ENCODE measurements at places on chromosomes 11 and 22.

DNA sequence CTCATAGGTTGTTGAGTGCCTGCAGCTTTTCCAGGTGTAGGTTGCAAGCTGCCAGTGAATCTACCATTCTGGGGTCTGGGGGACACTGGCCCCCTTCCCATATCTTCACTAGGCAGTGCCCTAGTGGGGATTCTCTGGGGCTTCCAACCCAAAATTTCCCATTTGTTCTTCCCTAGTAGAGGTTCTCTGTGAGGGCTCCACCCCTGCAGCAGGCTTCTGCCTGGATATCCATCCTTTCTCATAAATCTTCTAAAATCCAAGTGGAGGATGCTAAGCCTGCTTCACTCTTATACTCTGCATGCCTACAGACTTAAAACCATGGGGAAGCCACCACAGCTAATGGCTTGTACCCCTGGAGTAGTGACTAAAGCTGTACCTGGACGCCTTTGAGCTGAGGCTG is 33.4 kb downstream of the ANO3 start:
- no peak for DNase-seq

GRCh38 chr11:78414321-78415051 is 3.1 kb downstream of the GAB2 start:
- DNase-seq, result peak; percentile 30

DNA sequence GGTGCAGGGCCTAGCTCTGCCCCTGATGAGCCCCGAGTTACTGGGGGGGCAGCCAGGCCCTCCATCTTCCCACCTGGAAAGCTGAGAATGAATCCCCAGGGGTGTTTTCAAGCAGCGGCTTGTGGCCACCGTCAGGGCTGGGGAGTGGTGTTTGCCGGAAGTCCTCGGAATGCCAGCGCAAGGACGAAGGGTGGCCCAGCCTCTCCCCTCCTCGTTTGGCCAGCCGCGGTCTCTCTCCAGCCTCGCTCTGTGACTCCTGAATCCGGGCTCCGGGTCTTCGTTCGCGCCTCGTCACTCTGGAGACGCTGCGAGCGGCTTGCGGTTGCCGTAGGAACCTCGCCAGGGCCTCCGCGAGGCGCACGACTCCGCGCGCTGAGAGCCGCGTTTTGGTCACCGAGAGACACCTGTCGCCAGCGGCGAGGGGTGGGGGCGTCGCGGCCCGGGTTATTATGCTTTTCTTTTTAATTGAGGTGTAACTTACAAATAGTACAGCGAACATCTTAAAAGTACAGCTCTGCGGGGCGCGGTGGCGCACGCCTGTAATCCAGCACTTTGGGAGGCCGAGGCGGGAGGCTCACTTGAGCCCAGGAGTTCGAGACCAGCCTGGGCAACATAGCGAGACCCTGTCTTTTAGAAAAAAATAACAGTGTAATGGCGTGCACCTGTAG is 6.3 kb upstream of the KDELR3 start:
- peak; percentile 28 for DNase-seq

DNA sequence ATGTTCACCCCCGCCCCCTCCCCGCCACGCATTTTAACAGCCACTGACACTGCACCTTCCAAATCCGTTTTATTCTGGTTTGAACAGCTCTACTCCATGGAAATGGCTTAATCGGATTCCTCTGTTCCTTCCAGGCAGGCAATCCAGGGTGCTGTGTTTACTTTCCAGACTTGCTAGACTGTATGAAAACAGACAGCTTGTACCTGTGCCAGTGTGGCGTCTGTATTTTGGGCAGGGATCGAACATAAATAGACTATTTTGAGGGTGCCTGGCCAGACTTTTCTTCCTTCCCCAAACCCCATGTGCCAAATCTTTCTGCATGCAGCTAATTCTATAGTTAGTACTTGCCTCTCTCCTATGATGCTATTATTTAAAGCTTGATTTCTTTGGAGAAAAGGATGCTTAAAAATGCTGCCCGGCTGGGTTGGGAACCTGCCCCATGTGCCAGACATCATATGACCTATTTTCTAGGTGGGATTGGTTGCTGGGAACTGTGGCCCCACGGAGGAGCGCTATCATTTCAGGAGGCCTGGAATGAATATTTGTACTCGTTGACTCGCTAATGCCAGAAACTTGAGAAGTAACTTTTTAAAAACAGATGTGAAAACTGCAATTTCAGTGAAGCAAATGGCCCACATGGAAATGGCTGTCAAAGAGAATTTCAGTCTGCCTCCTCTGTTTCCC is 814.8 kb downstream of the BRD1 start:
- DNase-seq, result no peak

DNA sequence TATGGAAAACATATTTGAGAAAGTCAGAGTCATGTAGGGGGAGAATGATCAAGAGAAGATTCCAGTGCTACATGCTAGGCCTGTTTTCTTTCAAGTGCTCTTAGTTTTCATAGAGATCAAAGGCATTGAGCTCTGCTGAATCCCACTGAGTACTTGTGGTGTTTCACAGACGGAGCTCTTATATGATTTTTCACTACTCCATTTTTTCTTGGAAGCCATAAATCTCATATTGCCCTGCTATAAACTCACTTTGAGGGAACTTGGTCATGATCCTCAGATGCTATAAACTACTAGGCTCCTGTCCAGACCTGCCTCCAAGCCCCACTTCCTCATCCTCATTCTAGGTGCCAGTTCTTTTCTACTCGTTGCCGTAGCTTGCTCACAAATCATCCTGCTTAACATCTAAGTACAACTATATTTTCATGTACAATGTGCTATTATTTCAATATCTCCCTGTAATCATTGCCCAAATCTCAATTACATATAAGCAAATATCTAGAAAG is 180.8 kb upstream of the CCDC179 start:
- no peak for DNase-seq

- no peak for DNase-seq
Measured at GRCh38 chr22:30447656-30448055, 22.1 kb downstream of the MTFP1 start.

GRCh38 chr22:38942702-38943101 is 14.7 kb upstream of the APOBEC3A start:
- DNase-seq, result no peak

- no peak for DNase-seq
Measured at GRCh38 chr22:27327981-27328721, 473.4 kb downstream of the MN1 start.

- no peak for DNase-seq
Measured at GRCh38 chr11:34323601-34324000, 34.2 kb downstream of the ABTB2 start.

- no peak for DNase-seq
Measured at GRCh38 chr22:17629641-17630040, 1.1 kb upstream of the ATP6V1E1 start.

GRCh38 chr11:110947096-110947495 is 234.9 kb upstream of the ARHGAP20 start:
- no peak for DNase-seq

GRCh38 chr11:66904981-66905521 is 48.2 kb downstream of the LRFN4 start:
- DNase-seq, result no peak

GRCh38 chr22:36144886-36145541 is 15.5 kb downstream of the APOL3 start:
- peak; percentile 42 for DNase-seq

DNA sequence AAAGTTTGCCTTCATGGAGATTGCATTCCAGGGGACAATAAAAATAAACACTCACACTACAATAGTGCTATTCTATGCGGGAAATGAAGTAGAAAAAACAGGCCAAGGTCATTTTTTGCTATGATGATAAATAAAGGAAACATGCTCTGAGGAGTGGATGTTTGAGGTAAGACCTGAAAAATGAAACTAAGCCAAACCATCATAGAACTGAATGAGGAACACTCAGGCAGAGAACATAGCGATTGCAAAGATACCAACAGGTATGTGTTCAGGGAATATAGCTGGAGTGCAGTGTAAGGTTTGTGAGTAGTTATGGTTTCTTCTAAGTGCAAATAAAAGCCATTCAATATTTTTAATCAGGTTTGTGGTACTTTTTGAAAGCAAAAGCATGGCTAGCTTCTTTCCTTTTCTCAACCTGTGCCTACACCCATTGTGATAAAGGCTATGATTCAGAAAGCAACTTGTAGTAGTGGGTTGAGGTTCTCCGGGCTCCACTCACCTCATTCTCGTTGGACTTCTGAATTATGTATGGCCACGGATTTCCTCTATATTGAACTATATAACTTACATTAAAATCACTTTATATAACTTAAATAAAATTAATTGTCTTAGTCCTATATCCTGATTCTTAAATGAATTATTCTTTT is 278.2 kb upstream of the CHORDC1 start:
- no peak for DNase-seq

- no peak for DNase-seq
Measured at GRCh38 chr22:37344735-37345449, 62.6 kb downstream of the CYTH4 start.

- DNase-seq, result peak; percentile 71
Measured at GRCh38 chr22:29245626-29246385, 22.0 kb downstream of the RHBDD3 start.

DNA sequence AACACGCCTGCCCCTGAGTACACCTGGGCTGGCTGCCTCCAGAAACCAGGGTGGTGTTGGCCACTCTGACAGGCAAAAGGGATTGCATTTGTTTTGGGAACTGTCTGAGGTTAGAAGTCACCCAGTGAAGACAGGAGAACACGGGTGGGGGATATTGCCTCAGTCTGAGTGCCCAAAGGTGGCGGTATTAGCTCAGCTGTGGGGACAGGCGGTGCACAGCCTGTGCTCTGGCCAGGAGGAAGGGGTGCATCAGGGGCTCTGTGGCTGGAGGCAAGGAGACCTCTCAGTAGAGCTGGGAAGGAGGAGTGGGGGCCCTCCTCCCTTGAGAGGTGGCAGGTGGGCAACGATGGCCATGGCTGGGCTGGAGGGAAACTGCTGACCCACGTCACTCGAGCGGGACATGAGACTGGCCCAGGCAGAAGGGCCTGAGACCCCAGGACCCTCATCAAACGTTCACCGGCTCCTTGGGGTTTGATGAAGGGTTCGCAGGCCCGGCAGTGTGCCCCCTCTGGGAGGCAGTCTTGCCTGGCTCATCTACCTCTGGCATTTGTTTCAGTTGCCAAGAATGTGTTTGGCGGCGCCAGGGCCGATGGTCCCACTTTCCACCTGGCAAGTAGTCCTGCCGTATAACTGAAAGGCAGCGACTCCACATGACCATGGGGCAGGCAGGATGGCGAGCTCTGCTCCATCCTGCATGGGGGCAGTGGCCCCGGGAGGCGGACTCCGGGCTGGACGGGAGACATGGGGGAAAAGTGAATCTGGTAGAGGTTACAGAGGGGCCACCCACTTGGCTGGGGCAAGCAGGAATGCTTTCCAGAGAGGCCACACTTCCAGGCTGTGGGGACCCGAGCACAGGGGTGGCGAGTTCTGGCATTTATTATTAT is 52.8 kb upstream of the SMIM38 start:
- no peak for DNase-seq

DNA sequence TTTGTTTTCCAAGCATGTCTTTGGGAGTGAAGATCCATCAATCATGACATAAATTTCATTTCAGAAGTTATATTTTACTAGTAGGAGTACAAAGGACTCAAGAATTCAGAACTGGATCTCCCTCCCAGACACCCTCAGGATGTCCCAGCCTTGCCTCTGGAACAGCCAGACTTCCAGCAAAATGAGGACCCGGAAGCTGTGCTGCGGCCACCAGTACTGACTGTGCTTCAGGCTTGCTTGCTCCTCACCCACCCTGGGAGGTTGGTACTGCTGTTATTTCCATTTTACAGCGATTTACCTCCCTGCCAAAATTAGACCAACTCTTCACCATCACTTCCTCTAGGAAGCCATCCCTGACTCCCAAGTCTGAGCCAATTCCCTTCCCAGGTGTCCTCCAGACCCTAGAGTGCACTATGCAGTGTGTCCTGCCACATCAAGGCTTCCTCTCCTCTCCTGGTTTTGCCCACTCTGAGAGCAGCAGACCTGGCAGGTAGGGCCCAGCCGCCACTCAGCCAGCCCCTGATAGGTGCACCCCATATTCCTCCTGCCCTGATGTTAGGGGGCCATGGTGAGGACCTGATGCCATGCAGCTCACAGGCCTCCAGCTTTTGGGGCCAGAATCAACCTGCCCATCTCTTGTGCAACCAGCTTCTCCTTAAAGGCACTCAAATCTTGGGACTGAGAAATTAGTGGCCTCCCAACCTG is 47.3 kb upstream of the WNT7B start:
- no peak for DNase-seq

GRCh38 chr11:93099806-93100205 is 98.0 kb downstream of the SLC36A4 start:
- DNase-seq, result no peak

- DNase-seq, result no peak
Measured at GRCh38 chr11:65506290-65506771, 7.5 kb downstream of the MALAT1 start.

GRCh38 chr11:107699371-107700285 is 12.2 kb downstream of the SLN start:
- DNase-seq, result no peak

GRCh38 chr11:77446911-77447629 is 26.8 kb downstream of the PAK1 start:
- no peak for DNase-seq

- DNase-seq, result no peak
Measured at GRCh38 chr11:44116234-44116830, 20.9 kb downstream of the EXT2 start.

DNA sequence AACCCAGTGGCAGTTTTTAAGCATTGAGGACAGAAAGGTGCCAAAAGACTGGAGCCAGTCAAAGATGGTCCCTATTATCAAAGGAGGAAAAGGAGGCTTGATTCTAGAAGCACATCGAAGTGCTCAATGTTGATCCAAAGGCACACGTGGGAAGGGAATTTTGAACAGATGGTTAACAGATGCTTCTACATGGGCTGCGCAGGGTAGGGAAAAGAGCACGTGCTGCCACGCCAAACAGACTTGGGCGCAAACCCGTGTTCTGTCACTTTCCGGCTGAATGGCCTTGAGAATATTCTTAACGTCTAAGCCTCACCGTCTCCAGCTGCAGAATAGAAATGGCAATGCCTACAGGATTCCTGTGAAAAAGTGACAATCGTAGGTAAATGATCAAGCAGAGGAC is 217.9 kb upstream of the MTNR1B start:
- DNase-seq, result no peak

GRCh38 chr11:103652013-103652412 is 384.4 kb upstream of the DDI1 start:
- DNase-seq, result no peak

GRCh38 chr11:44600839-44601383 is 35.4 kb downstream of the CD82 start:
- no peak for DNase-seq

DNA sequence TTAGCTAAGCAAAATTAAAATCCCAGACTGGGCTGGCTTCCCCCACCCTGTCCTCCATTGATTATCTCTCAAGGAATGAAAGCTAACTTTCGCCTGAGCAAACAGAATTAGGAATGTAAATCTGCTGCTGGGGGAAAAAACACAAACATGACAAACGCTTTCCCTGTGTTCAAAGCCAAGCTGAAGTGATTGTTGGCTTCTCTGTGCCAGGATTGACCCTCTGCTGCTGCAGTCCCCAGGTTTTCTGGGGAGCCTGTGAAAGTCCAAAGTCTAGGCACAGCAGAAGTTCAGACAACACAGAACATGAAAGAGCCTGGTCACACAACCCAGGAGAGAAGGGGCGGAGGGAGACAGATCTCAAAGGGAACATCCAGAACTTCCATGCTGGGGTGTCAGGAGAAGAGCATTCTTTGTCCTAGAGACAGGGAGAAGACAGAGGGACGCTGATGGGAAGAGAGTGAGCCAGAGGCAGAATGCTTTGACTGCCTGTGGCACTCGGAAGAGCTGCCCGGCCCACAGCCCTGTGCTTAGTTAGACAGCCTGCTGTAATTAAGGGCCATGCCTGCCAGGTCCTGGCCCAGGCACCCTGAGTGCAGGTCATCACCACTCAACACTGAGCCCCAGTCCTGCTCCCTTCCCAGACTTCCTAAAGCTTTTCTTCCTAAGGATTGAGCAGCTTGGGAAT is 6.9 kb downstream of the PATZ1 start:
- DNase-seq, result no peak
